Stimulated activated CD4-positive, alpha-beta T cell treated with anti-CD3 and anti-CD28 coated beads, TNF-alpha, amount 100 ng/mL, for 24 hours (primary cell): ENCODE measurements at places on chromosomes 5 and 9.

GRCh38 chr5:45454114-45454513, 242.1 kb downstream of the HCN1 start:
- no peak for DNase-seq

GRCh38 chr5:16936989-16937438, 926 bp upstream of the MYO10 start:
- DNase-seq = no peak

GRCh38 chr9:73714294-73714693, 562.6 kb downstream of the ANXA1 start:
- DNase-seq = no peak

DNA sequence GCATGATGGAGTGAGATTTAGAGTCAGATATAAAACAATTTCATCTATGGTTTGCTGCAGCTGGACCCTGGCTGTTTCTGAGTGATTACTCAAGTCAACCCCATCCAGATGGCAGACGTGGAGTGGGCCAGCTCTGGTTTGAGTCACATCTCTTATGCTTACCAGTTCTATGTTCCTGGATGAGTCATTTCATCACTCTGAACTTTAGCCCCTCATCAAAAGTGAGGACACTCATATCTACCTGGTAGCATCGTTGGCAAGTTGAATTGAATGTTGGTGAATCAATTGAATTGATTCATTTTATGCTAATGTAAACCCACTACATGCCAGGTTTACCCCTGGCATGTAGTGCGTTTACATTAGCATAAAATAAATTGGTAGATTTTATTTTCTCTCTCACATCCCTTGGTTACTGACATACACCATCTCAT, 176.4 kb downstream of the FGF18 start:
- DNase-seq = no peak

DNA sequence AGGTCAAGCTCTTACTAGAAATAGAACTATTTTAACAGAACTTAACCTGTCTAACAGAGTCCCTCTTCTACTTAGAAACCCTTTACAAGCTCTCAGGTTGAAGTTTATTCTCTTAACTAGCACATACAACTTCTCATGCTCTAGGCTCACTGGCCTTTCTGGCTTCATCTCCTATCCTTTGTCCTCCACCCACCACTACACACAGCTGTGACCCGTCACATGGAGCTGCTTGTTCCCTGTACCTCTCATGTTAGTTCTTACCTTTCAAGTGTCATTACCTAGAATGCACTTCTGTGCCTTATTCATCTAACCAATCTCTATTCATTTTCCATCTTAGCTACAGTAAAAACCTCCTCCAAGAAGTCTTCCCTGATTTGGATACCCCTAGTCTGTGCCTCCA, 89.4 kb upstream of the APC start:
- DNase-seq = no peak

DNA sequence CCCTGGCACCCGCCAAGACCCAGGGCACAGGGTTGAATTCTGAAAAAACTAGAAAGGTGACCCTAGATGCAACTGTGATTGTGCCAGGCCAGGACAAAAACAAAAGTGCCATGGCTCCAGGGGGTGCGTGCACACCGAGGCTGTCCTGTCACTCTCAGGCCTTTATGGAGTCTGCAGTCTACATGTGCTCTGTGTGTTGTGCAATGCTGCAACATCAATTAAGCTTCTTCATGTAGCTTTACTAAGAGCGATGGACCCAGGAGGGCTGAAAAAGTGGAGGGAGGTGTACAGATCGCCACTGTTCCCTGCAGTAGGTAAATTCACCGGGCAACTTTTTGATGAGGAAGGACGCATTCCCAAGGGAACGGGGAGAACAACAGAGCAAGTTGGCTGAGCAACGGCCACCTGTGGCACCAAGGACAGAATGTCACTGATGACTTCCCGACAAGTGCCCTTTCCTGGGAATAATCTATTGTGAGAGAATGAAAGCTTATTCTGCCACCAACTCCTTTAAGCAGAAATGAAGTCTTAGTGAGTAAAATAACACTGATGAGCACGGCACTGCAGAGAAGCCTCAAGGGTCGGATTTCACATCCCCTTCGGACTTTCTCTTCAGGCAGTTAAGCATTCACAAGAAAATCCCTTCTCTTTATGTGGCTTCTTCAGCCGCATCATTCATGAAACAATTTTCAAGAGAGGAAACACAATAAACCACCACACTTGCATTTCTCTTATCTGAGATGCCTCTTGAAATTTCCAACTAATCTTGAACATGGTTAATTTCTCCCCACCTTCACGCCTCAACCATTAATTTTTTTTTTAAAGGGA, 149.6 kb downstream of the DROSHA start:
- no peak for DNase-seq
